ENCODE measurements at places on chromosomes 11 and 22.

DNA sequence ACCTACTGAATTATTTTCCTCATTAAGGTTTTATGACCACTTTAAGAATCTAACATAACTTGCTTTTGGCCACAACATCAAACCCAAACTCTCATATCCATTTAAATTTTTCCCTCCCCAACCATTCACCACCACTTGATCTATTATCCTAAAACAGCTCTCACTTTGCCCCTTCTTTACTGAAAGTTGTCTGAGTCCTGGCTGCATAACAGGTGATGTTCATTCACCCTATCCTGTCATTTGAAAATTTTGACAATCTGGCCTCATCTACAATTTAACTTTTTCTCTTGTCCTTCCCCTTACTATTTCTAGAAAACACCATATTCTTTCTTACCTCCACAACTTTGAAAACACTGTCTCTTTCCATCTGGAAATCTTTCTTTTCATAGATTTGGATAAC, 89.3 kb downstream of the BDNF start:
- DNase-seq = no peak

DNA sequence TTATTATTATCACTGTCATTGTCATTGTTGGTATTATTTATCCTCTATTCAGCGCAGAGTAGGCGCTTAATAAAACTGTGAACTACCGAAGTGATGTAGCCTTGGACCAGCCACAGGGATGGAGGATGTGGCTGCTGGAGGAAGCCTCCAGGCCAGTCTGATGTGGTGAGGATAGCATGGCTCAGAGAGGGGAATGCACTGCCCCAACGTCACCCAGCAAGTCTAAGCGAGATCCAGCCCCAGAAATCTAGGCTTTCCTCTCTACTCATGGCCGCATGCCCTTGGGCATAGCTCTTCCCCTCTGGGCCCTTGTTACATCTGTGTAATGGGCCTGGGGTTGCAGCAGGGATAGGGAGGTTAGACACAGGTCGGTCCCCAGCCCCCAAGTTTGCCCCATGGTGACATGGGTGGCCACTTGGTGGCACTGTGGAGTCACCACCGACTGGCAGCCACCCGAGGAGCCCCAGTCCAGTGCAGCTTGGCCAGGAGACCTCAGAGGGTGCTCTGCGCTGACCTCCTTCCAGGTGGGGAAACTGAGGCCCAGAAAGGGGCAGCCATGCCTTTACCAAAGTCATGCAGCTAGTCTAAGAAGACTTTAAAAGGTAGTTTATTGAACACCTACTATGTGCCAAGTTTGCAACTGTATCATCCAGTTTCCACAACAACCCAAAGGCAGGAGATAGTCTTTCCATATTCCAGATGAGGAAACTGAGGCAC, 395.7 kb downstream of the MN1 start:
- peak; percentile 74 for DNase-seq

DNA sequence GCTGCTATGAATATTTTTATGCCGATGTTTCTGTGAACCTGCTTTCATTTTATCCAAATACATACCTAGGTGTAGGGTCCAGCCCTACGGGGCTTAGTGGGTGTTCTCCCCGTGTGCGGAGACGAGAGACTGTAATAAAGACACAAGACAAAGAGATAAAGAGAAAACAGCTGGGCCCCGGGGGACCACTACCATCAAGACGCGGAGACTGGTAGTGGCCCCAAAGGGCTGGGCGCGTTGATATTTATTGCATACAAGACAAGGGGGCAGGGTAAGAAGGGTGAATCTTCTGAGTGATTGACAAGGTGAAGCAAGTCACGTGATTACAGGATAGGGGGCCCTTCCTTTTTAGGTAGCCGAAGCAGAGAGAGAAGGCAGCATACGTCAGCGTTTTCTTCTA, 920.1 kb downstream of the BRD1 start:
- peak; percentile 17 for DNase-seq

GRCh38 chr22:39734866-39735265, 158.7 kb downstream of the ENTHD1 start:
- no peak for DNase-seq

GRCh38 chr11:66546368-66546965, at the start of gene ACTN3:
Gene ACTN3, plus strand, starts transcription at chr11:66546903. Its CDS starts 35 bp downstream, at chr11:66546938.
- DNase-seq = no peak

DNA sequence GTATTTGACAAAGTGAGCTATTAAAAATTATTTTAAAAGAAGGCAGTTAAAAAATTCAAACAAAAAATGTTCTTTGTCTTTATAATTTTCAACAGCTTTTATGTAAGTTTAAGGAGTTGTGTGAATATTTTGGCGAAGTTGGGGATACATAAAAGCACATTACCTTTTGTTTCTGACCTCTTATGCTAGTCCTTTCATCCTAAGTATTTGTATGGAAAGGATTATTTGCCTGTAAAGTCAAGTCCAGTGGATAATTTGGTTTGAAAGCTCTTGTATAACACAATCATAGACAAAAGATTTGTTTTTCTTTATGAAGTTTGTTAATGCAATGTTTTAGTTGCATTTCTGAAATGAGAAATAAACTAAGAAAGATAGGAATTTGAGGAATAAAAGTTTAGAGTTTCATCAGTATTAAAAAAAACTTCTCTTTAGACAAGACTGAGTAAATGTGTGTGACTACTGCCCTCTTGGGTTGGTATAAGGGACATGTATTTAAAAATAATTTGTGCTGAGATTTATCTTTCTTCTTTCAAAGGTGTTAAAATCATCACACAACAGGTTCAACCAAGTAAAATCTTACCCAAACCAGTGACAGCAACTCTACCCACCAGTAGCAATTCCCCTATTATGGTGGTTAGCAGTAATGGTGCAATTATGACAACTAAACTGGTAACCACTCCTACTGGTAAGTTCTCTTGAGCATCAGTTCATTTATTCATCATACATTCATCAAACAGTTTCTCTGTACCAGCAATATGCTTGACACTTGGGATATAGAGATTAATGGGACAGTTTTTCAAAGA, 68.2 kb downstream of the EMSY start:
- DNase-seq = no peak

GRCh38 chr11:91538065-91538464, 686.6 kb upstream of the FAT3 start:
- DNase-seq = no peak

GRCh38 chr11:61712314-61712713, 32.1 kb downstream of the DAGLA start:
- DNase-seq = no peak

GRCh38 chr11:113251281-113251680, 63.1 kb upstream of the TTC12 start:
- no peak for DNase-seq

DNA sequence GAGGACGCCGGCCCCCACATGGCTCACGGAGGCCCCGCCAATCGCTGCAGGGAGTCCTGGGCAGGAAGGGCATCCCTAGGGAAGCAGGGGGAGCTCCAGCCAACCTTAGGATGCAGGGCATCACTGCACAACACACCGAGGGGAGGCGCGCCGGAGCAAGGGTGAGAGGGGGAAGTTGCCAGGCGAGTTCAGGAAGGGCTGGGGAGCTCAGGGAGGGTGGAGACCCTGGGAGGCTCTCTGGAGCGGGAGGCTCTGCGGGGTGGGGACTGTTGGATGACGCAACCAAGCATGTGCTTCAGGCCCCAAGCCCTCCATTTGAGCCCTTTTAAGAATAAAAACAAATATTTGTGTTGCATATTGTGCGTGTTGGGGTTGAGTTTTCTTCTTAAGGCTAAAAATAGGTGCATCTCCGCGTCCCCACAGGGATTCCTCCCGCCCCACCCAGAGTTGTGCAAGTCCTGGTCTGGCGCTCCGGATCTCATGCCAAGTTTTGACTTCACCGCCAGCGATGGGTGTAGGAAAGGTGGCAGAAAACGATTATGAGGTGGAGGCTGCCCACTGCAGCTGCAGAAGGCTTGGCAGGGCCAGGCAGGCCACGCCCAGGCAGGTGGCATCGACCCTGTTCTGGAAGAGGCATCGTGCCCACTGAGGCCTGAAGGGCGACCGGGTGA, 65.2 kb downstream of the WNT7B start:
- peak; percentile 90 for DNase-seq
